EH (cell line): ENCODE measurements at places on chromosomes 6 and 20.

DNA sequence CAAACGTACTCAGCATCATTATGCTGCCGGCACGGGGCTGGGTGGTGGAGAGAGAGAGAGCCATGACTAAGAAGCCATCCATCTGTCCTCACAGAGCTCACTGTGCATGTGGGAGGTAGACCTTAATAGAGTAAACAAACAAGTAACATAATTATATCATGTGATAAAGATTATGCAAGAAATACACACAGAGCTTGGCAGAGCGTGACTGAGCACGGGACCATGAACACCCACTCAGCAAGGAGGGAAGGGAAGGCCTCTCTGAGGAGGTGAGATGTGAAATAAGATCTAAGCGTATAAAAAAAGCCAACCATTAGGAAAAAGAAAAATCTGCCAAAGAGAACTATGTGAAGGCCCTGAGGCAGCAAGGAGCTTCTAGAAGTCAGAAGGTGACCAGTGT lies 207.5 kb downstream of the PTPRT start:
- no peak for DNase-seq

GRCh38 chr6:4157506-4157905 lies 22.1 kb upstream of the ECI2 start:
- DNase-seq: no peak

DNA sequence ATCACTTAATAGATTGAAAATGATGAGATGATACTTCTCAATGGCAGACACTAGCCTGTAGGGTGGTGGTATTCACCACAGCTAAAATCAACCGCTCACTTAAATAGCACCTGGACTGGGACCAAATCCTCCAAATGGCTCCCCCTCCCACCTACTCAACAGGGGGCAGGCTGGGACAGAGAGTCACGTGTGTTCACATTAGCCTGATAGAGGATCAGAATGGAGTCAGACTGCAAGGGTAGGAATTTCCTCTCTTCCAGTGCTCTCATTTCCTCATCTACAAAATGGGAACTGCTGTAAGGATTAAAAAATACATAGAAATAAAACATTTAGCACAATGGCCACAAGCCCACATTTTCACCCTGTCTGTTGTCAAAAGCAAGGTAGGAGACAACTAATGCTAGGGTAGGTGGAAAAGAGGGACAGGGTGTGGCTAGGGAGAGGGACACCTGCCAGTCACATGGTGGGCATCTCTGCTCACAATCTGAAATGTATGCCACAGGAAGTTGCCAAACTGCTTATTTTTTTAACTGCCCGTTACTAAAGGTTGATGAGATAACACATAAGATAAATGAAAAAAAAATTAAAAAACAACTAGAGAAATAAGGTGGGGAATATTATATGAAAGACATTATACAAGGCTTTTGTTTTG lies 55.3 kb downstream of the BACH2 start:
- no peak for DNase-seq

DNA sequence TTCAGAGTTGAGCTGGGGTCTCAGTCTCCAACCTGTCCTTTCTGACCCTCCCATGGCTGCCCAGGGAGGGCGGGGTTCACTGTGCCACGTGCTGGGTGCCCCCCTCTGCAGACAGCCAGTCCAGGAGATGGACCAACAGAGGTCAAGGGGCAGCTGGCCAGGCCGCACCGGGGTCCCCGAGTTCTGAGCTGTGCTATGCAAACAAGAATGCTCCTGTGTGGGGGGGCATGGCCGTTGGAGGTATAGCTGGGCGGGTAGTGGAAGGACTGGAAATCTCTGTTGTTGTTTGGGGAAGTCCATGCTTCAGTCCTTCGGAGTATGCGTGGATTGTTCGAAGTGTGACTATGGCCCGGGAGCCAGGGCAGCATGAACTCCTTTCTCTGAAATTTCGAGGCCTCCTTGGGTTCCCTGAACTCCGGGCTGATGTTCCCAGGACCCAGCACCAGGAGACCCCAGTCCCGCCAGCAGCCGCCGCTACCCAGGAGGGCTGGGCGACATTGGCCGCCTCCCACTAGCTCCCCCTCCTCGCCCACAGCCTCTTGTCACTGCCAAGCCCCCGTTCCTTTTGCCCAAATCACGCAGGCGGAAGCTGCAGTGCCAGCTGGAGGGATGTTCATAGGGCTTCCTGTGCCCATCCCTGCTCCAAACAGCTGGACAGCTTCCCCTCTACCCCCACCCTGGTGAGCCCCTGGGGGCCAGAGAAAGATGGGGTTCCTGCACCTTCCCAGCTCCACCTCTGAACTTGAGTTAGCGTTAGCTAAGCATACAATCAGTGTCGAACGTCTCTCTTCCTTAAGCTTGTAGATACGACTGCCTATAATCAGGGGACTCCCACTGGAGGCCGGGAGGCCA lies 126.6 kb downstream of the TAF4 start:
- no peak for DNase-seq
